SW 1271 (cell line): ENCODE measurements at places on chromosomes 16 and 17.

GRCh38 chr16:81569361-81570034 lies 124.9 kb downstream of the CMIP start:
- DNase-seq = no peak

GRCh38 chr17:74011966-74012365 lies 191.5 kb upstream of the RPL38 start:
- DNase-seq = no peak

- DNase-seq = no peak
Measured at GRCh38 chr17:29066606-29067005, 23.7 kb downstream of the PIPOX start.

- DNase-seq = no peak
Measured at GRCh38 chr17:40936437-40936971, 942 bp downstream of the KRT23 start.

GRCh38 chr16:337437-337836 lies 15.1 kb downstream of the AXIN1 start:
- no peak for DNase-seq

GRCh38 chr16:12433691-12434390 lies 369.8 kb downstream of the CPPED1 start:
- no peak for DNase-seq

DNA sequence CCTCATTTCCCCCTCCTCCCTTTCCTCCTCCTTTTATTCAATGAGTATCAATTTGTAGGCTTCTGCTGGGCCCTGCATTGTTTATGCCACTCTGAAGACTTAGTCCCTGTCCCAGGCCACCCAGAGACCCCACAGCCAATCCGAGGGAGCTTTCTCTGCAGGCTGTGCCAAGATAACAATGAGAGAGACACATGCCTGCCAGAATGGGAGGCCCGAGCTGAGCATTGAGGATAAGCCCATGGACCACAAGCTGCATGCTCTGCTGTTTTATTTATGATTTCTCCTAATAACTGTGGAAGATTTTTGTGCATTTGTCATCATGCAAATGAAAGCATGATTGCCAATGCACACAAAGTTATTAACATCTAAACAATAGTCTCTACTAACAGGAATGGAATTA lies 3.0 kb downstream of the RCVRN start:
- DNase-seq = no peak

DNA sequence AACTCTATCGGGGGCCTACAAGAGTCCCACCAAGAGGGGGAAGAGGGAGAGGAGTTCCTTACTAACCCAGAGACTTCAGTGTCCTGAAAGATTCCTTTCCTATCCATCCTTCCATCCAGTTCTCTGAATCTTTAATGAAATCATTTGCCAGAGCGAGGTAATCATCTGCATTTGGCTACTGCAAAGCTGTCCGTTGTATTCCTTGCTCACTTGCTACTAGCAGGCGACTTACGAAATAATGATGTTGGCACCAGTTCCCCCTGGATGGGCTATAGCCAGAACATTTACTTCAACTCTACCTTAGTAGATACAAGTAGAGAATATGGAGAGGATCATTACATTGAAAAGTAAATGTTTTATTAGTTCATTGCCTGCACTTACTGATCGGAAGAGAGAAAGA lies 70.0 kb downstream of the CDK12 start:
- no peak for DNase-seq

DNA sequence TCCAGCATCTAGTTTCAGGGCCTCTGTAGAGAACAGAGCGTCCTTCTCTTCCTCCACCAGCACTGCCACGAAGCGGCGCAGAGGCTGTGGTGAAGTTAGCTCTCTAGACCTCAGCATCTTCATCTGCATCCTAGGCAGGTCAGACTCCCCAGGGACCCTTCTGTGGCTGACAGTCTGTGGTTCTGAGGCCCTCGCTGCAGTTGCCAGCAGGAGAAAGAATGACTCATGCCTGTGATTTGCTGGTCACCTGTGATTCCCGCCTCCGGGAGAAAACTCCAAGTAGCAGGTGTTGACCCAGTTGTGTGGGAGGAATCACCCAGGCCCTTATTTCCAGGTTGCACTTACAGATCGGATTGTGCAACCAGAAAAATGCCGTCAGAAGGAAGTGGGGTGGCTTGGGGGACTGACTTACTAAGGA lies 117.3 kb upstream of the CACNG5 start:
- no peak for DNase-seq

- no peak for DNase-seq
Measured at GRCh38 chr17:72022328-72023275, 98.2 kb upstream of the SOX9 start.

- no peak for DNase-seq
Measured at GRCh38 chr17:33983824-33984574, 271.1 kb upstream of the CCL2 start.

DNA sequence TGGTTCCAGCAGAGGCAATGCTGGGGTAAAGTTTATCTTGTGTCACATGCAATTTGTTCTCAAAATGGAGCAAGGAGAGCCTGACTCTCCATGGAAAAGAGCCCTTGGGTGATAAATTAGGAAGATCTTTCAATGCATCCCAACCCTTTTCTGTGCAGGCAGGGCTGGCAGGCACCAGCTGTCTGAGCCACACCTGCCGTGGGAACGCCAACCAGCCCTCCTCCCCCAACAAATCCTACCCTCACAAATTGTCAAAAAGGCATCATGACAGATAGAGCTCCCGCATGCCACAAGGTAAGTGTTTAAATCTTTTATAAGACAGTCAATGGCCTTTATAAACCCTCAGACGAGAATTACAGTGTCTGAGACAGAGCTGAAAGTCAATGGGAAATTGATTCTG lies 418.5 kb upstream of the CDH5 start:
- DNase-seq = no peak
